Activated T-helper 2 cell treated with anti-CD3 and anti-CD28 coated beads, Interferon-gamma antibody, Interleukin-2, Interleukin-4, amounts not matched to agents 10 μg/mL and 5 μg/mL and 100 μg/mL, durations not matched to agents 14 hours and 24 hours and 36 hours (primary cell): ENCODE measurements at places on chromosomes 7 and 10. TPM values are rescaled to one million over a fixed set of nuclear protein-coding genes. Genes with fewer than 3 reads are reported as not detected.

DNA sequence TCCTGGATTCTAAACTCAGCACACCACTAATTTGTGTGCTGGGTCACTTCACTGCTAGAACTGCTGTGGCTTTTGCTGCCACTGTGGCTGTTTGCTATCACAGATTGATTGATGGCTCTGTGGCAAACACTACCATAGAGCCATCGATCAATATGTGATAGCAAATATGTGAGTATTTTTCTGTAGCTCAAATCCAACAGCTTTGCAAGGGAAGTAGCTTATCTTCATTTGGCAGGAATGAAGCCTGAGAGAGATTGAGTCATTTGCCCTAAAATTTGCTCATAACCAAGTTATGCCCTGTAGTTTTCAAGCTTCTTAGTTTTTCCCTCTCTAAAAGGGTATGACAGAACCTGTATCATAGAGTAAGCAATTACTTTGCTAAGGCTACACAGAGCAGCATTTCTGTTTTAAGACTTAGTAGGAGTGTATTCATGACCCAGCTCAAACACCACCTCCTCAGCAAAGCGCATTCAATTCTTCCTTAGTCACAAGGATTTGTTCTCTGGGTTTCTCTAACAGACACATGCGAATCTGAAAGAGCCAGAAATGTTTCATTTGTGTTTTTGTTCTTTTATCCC lies 43.1 kb downstream of the MINPP1 start:
- DNase-seq: no peak

GRCh38 chr10:955820-956217 lies 24.3 kb upstream of the LARP4B start:
- no peak for DNase-seq

- no peak for DNase-seq
Observed at GRCh38 chr7:96097835-96098234, 224.1 kb downstream of the SLC25A13 start.

- DNase-seq: no peak
Observed at GRCh38 chr10:77162697-77163096, 474.9 kb downstream of the KCNMA1 start.

DNA sequence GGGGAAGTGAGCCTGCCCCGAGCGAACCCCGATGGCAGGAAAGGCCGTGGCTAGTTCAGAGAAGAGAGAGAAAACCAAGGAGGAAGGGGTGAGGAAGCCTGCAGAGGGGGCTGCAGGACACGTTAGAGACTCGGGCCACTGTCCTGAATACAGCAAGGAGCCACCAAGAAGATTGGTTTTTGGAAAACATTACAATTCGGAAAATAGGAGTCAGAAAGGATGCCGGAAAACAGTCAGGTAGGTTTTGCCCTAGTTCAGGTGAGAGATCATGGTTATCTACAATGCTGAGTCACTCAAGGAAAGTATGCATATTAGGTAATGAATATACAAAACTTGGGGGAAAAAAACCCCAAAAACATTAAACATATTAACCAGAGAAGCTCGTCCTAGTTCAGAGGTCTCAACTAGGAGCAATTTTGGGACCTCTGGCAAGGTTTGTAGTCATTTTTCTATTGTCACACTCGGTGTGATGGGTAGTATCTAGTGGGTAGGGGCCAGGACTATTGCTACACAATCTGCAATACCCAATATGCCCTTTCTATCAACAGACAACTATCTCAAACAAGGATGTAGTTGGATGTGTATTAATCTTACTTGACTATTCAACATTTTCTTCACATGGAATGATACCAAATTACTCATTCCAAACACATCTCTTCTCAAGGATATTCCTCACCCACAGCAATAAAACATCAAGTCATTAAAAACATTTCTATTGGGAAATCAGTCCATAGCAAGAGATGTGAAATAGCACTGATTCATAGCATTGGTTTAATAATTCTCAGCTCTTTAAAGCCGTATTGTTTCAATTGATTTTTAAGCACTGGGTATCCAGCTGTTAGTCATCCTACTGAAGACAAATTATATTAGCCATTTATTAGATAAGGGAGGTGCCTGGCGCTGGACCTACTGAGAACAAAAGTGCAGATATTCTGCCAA lies 74.4 kb upstream of the RSU1 start:
- no peak for DNase-seq

RAMP3 gene
- total RNA-seq: 0.14 TPM in 2 replicates

NUTM2D gene
- 1.9 and 2.7 TPM in 2 replicates for total RNA-seq

TOMM7 gene
- total RNA-seq: 216 and 221 TPM in 2 replicates

CYP3A5 gene
- not detected in 2 replicates for total RNA-seq
